ENCODE measurements at places on chromosomes 12 and 14.

DNA sequence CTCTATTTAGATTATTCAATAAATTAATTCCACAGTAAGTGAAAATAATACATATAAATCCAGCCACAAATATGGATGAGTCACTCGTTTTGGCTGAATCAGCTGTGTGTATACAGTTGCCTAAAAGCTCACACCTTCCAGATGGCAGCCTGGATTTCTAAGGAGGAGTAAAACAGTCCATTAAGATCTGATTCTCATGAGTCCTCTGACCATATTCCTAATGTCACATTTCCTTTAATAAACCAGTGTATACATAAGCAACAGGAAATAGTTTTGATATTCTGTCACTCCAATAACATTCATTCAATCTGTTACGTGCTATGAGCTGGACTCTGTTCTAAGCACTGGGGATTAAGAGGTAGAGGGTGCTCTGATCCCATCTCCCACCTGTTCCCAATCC lies 21.8 kb downstream of the MDM1 start:
- no peak for DNase-seq

GRCh38 chr12:108638141-108638827 lies 4.6 kb upstream of the SELPLG start:
- no peak for DNase-seq

- DNase-seq: no peak
Observed at GRCh38 chr12:14510574-14510973, 57.1 kb downstream of the PLBD1 start.

DNA sequence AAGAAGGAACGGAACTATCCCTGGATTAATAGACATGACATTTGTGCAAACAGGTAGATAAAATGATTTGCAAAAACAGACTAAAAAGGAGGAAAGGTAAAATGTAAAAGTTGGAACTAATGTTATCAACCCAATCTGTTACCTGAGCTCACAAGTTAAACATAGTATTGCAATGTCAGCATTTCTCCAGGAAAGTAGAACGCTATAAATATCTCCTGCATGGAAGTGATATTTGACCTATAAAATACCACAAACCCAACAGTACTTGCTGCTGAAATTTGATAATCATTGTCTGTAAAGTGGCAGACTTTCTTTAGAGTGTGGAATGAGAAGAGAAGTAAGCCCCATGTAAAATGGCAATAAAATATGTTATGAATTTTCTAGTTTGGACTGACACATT lies 1435.7 kb downstream of the LRFN5 start:
- no peak for DNase-seq

DNA sequence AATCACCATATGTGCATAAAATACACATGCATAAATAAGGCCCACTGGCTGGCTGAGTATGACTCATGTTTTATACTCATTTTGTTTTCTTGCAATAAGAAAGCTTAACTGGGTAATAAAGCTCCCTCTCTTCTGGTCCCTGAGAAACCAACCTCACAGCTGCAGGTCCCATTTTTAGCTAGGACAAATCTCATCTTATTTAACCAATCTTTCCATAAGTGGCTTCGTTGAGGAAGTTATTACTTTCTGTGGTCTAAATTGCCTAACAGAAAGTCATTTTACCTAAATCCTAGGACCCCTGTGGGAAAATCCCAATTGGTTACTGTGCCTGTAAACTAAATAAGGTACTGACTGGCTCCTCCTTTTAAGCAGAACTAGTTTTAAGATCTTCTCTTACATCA lies 232.8 kb upstream of the FBXO33 start:
- DNase-seq: no peak

DNA sequence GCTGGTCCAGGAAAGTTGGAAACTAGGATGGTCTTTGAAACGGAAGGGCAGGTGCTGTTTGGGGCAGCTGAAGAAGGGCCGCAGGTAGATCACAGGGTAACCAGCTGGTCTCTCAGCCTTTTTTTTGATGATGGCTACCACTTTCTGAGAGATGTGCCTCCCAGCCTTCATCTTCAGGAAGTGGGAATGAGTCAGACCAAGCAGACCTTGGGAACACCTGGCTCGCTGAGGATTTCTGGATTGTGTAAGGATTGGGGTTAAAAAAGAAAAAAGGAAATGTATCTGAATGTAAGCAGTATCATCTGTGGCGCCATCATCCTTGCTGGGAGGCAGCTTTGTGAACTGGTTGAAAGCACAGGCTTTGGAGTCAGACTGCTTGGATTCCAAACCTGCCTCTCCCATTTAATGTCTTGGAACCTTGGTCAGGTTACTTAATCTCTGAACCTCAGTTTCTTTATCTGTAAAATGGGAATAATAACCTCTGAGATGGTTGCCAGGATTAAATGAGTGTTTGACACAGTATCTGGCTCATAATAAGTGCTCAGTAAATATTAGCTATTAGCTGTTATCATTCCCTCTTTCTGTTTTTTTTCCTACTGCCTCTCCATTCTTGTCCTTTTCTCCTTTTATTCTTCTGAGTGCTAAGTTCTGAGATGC lies 1.7 kb downstream of the PRPF40B start:
- no peak for DNase-seq

- peak; percentile 64 for DNase-seq
Observed at GRCh38 chr12:44774815-44775411, 101.2 kb downstream of the NELL2 start.
